Stimulated activated CD4-positive, alpha-beta T cell treated with anti-CD3 and anti-CD28 coated beads, Interleukin-2, amount 100 ng/mL, for 24 hours (primary cell): ENCODE measurements at places on chromosomes 1 and 21.

DNA sequence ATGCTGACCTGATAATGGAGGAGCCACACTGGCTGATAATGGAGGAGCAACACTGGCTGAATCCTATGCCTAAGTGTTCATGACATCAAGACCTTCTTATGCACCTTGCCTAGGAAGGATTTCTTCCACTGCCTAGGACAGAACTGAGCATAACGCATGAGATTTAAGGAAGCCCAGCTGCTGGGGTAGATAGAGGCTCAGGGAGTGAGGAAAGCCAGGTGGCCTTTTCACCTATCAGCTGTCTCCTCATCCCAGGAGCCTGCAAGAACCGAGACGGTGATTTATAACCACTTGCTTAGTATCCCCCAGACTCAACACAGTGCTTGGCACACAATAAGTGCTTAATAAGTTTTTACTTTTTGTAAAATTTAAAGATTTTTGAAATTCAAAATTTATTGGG lies 7.4 kb upstream of the CTBS start:
- no peak for DNase-seq

GRCh38 chr1:14679027-14679688 lies 80.7 kb downstream of the KAZN start:
- no peak for DNase-seq

- peak; percentile 56 for DNase-seq
These were observed 12.7 kb downstream of the INSL5 start for GRCh38 chr1:66788231-66788939.

DNA sequence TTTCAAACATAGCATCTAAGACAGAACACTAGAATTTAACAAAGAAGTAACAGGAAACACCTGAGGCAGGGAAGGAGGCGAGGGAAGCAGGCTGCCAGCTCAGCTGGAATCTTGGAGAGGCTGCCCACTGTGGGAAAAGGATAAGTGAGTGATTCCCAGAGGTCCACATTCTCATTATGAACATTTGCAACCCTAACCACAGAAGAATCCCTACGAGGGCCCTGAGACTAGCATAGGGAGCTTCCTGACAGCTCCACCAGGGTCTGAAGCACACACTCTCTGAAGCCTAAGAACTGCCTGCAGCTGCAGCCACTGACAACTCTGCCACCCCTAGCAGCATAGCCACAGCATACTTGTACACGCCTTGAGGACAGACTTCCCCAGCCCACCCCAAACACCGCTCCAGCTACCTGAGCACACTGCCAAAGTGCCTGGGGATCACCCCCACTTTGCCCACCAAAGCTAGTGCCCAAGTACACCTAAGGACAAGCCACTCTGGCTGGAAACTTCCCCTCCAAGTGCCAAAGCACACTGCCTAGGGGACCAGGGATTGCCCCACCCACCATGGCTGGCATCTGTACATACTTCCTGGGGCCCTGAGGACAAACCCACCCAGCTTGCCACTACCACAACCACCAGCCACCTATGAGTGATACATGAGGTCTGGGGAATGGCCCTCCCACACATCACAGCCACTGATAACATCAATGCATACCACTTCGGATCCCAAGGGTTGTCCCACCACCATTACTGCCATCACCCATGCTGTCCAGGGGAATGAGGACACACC lies 76.6 kb upstream of the GUCA2A start:
- DNase-seq = no peak

DNA sequence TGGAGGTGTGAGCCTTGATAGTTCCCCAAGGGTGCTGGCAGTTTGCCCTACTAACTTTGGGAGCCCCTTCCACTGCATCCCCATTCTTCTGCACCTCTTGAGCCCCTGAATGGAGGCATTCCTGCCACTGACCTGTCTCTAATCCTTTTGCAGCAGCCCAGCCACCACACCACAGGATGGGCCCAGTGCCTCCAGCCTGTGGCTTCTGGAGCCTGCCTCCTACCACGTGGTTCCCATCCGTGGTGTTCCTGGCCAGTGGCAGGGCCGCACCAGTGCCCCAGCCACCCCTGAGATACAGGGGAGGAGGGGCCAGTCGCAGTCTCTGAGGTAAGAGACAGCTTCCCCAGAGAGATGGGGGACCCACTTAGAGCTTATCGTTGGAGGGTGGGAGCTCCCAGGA lies 14.4 kb downstream of the INAVA start:
- DNase-seq = no peak

GRCh38 chr1:33302325-33302724 lies 18.6 kb downstream of the A3GALT2 start:
- peak; percentile 20 for DNase-seq

- no peak for DNase-seq
These were observed 51.8 kb upstream of the INSL5 start for GRCh38 chr1:66852870-66853269.

DNA sequence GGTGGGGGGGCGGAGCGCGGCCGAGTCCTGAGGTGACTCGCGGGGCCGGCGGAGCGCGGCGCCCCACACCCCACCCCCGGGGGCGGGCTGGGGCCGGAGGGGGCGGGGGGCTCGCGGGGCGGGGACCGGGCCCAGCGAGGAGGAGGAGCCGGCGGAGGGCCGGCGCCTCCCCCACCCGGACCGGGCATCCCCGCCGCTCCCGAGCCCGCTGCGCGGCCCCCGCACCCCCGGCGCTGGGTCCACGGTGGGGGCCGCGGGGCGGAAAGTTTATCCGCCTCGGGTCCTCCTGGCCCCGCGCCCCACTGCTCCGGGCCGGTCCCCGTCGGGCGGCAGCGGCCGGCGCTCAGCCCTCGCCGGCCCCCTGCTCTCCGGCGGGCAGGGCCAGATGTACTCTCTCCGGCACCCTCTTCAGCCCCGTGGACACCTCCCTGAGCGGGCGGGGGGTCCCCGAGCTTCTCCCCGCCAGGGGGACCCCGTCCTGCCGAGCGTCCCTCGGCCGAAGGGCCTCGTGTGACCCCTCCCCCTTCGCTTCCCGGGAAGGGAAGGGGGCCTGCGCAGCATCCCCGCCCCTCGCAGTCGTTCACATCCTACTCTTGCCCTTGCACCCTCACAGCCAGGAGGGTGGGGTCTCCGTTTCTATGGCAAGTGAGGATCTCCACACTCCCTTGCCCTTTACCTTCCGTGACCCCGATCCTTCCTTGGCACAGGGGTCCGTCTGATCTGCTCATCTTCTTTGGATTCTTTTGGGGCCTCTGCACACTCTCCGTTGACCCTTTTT lies 663 bp downstream of the CAMTA1 start:
- DNase-seq = peak; percentile 56

- DNase-seq = no peak
These were observed 10.0 kb upstream of the SH2D2A start for GRCh38 chr1:156826630-156827029.

GRCh38 chr1:23774174-23774880 lies 3.9 kb upstream of the PITHD1 start:
- no peak for DNase-seq

DNA sequence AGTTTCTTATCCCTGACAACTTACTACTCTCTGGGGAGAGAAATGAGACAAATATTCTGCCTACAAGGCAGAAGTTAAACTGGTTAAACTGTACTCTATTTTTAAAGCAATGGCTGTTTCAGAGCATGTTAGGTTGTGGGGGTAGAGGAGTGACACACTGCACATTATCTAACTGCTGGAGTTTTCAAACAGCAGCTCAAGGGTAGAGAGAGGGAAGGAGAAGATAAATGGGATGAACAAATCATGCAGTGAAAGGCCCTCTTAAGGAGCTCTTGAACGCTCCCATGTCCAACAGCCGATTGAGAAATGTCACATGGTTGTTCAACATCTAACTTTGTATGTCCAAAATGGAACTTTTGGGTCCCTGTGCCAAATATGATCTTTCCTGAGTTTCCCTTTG lies 14.0 kb upstream of the IFI44L start:
- no peak for DNase-seq

- no peak for DNase-seq
These were observed 22.5 kb upstream of the FRRS1 start for GRCh38 chr1:99788896-99789295.

DNA sequence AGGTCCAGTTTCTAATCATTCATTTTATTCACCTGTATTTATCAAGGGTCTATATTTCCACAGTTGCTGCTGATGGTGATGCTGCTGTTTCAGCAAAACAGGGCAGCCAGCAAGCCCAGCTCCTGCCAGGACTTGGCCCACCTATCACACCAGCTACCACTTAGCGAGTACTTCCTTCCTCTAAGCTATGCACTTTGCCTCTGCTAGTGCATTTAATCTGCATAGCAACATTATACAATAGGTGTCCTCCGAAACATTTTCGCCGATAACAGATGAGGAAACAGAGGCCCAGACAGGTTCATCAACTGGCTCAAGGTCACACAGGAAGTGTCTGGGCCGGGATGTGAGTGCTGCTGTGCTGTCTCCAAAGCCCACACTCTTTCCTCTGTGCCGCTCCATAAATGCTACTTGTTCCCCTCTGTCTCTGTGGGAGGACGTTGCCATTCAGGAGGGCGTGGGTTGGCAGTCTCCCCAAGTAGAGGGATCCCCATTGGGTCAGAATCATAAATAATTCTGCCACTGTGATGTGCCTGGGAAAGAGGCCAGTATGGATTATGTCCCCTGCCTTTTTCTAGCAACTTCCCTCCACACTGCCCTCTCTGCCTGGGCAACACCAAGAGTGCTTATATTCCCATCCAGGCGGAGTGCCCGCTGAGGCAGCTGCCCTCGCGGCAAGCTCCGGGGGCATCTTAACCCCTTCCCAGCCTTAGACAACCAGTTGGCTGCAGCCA lies 9.4 kb upstream of the PLEKHA6 start:
- DNase-seq = no peak

DNA sequence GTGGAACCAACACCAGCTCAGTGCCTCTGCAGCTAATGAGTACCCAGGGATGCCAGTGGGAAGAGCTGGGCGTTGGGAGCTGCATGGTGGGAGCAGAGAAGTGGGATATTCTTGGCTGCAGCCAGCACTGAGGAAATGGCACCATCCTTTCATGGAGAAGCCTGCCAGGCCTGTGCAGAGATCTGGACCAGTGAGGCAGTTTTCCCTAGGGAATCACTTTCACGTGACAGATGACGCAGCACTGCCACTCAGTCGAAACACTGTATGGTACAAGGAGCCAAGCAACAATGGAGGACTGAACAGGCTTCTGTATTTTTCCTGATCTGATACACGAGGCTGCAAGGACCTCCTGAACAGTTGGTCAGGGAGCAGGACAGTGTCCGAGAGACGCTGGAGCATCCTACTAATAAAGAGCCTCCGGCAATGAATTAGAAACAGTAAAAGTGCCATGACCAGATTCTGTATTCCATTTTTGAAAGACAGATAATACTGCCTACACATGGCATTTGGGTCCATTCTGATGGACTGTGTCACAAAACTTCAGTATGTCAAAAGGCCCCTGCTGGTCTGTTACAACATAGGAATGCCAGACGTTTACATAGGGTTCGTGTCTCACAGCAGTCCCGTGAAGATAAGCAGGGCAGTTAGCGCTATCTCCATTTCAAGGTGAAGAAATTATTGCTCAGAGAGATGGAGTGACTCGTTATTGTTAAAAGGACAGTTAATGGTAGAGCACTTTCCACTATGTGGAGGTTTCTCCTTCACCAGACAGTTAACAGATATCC lies 44.0 kb upstream of the LMO4 start:
- DNase-seq = no peak

- no peak for DNase-seq
These were observed 144.4 kb upstream of the ETS2 start for GRCh38 chr21:38661197-38661871.

DNA sequence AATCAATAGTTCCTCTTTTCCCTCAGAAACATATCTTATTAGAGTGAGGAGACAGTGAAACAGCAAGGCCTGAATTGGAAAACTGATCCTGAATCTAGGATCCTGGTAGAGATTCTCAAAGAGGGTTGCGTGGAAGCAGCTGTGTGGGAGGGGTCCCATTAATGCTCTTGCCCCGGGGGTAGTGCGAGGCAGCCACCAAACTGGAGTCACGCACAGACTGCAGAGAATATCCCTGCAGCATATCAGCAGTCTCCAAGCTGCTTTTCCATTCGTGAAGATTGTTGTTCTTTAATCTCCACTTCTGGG lies 150.1 kb downstream of the DISC1 start:
- no peak for DNase-seq

- DNase-seq = no peak
These were observed 138.2 kb downstream of the NFIA start for GRCh38 chr1:61220536-61220935.

DNA sequence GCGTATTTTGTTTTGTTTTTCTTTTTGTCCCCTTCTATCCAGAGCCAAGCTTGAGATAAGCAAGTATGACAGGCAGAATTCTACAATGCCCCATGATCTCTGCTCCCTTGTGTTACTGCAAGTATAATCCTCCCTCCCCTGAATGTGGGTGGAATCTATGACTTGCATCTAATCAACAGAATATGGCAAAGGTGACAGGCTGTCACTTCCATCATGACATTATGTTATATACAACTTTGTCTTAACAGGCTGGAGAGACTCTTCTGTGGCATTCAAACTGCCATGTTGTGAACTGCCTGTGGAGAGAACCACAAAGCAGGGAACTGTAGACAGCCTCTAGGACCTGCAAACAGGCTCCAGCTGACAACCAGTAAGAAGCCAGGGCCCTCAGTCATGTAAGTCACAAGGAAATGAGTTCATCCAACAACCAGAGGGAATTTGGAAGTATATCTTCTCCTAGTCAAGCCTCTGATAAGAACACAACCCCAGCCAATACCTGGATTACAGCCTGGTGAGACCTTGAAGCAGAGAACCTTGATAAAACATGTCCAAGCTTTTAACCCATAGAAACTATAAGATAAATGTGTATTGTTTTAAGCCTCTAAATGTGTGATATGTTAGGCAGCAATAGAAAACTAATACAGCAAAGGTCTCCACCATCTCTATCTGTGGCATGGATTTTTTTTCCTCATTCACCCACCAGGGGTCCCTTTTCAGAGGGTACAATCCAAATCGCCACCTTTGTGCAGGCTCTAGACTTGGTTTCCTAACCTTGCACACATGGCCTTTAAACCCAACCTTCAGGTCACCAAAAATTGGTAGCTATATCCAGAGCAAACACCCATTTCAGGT lies 5.7 kb upstream of the C1orf162 start:
- no peak for DNase-seq

- DNase-seq = no peak
These were observed 10.4 kb downstream of the CBR3 start for GRCh38 chr21:36145259-36145658.

DNA sequence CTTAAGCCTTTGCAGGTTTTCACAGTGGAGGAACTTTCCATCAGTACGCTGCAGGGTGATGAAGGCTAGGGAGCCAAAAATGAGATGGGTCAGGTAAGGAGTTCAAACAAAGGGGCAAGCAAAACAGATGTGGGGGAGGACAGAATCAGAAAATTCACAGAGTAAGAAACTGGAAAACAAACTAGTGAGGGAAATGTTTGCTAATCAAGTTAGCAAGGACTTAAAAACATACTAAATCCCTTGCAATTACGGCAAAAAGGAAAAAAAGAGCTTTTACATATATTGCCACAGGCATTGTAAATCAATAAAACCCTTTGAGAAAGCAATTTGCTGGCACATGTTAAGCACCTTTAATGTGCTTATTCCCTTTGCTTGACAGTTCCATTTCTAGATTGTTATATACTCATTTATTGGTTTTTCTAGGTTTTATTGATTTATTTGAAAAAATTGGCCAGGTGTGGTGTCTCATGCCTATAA lies 45.8 kb upstream of the SERBP1 start:
- no peak for DNase-seq

GRCh38 chr1:117527566-117528102 lies 78.2 kb upstream of the TENT5C start:
- DNase-seq = no peak

- DNase-seq = no peak
These were observed 151.4 kb upstream of the ETV3 start for GRCh38 chr1:157289424-157290105.

- DNase-seq = no peak
These were observed 75.0 kb upstream of the MACF1 start for GRCh38 chr1:39129514-39129913.
